ENCODE measurements at places on chromosomes 12 and 14. TPM values are rescaled to one million over a fixed set of nuclear protein-coding genes. Genes with fewer than 3 reads are reported as not detected.
A peak's percentile ranks its signal among the peaks of the same experiment; 100 is the strongest.

- H3K27ac ChIP-seq: no peak overlapping the region
- no peaks in the 10 kb centered on the region for H3K36me3 ChIP-seq
- no peaks in the 10 kb centered on the region for H3K27me3 ChIP-seq
- no peak overlapping the region for H3K4me3 ChIP-seq
- DNase-seq: no peak
These were observed 401.1 kb upstream of the FOXG1 start for GRCh38 chr14:28365510-28365909.

DNA sequence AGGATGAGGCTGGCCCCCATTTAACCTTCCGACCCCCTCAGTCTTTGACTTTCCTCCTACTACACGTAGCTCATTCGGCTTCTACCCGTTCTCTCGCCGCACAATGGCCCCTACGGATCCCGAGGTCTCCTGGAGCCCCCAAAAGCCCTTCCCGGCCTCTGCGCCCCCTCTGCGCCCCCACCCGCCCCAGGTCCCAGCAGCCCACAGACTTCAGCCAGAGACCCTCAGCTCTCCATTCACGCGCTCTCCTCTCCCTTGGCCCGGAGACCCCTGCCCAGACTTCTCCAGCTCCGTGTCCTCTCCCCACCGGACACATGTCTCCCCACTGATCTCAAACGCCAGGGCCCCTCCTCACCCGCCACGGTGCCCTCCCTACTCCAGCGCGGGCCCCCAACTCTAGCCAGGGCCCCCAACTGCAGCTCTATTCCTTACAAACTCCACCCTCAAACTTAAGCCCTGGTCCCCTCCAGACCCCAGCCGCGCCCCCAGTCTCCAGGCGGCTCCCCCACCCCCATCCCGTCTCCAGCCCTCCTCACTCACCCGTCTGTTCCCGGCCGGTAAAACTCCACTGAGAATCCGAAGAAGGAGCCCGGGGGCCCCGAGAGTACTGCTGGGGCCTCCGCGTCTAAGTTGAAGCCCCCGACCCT, 502 bp downstream of the ITGA5 start:
- peak overlapping the region; percentile 81 for H3K4me3 ChIP-seq
- peaks cover 53% of the 10 kb centered on the region for H3K4me1 ChIP-seq
- H3K36me3 ChIP-seq: no peaks in the 10 kb centered on the region
- peak overlapping the region; percentile 91 for H3K27ac ChIP-seq
- no peaks in the 10 kb centered on the region for H3K27me3 ChIP-seq

GRCh38 chr12:1443421-1444141, 150.8 kb downstream of the FBXL14 start:
- no peaks in the 10 kb centered on the region for H3K27me3 ChIP-seq
- no peaks in the 10 kb centered on the region for H3K36me3 ChIP-seq
- H3K27ac ChIP-seq: no peak overlapping the region
- H3K4me3 ChIP-seq: no peak overlapping the region
- H3K4me1 ChIP-seq: no peaks in the 10 kb centered on the region

DNA sequence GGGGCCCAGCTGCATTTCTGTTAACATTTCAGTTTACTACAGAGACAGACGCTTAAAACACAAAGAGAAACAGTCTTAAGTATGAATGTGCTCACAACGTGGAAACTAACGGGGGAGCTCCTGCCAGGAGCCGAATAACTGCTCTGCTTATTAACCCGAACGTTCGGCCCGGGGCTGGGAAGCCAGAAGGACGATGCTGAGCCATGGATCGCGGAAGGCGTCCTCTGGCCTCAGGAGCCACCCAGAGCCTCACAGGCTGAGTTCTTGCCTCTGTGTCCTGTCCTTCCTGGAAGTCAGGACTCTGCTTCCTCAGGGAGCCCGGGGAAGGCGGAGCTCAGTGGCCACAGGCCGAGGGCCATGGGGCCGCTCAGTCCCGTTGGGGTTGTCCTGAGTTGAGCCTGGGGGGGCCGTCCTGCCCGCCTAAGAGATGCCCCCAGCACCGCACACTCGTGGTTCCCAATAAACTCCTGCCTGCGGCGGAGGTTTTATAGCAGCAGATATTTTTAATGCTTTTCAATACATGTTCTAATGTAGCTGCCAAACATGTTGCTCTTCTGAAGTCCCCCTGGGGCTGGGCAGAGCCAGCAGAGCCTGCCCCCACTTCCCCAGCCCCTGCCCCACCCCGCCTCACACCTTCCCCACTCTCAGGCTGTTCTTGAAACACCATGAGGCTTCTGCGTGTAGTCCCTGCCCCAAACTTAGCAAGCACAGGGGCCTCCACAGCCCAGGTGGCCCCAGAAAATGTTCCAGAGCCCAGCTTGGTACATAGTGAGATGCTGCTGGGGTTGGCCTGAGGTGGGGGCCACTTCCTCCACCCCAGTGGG, 3.4 kb upstream of the TEX22 start:
- H3K4me1 ChIP-seq: peaks cover 18% of the 10 kb centered on the region
- H3K4me3 ChIP-seq: no peak overlapping the region
- no peak overlapping the region for H3K27ac ChIP-seq
- no peaks in the 10 kb centered on the region for H3K27me3 ChIP-seq
- no peaks in the 10 kb centered on the region for H3K36me3 ChIP-seq

DNA sequence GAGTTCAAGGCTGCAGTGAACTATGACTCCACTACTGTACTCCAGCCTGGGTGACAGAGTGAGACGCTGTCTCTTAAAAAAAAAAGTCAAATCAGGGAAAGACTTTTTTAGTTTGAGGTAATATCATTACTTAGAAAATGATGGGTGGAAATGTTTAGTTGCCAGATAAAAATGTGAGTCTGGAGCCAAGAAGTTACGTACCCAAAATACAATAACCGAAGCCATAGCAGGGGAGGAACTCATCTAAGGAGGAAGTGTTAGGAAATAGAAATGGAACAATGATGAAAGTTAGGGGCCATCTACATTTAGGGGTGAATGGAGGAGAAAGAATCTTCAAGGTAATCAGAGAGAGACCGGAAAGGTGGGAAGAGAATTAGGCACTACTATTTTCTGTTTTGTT, 98.8 kb downstream of the DACT1 start:
- no peak overlapping the region for H3K4me3 ChIP-seq
- no peak for DNase-seq

- H3K4me1 ChIP-seq: no peaks in the 10 kb centered on the region
- H3K4me3 ChIP-seq: no peak overlapping the region
- no peaks in the 10 kb centered on the region for H3K36me3 ChIP-seq
These were observed 48.7 kb upstream of the GARIN2 start for GRCh38 chr14:67140556-67140955.

DNA sequence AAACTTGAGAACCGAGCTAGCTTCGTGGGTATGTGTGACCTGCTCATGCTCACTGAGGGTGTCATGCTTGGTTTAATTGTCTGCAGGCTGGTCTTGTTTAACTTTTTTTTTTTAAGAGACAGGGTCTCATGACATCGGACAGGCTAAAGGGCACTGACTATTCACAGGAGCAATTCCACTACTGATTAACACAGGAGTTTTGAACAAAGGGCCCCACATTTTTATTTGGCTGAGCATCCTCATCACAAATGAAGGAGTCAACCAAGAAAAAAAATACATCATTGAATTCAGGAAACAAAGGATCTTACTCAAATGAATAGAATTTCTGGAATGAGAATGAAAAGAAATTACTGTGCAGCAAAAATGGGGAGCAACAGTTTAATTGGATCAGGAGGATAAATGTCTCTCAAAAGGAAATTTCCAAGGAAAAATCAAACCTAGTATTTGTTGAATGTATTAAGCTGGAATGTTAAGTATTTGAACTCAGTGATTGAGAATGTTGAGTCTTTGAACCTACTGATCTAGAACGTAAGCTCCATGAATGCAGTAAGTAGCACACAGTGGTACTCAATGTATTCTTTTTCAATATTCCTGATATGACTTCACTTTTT, 20.8 kb upstream of the PYROXD1 start:
- no peak for DNase-seq
- H3K4me3 ChIP-seq: no peak overlapping the region
- H3K27me3 ChIP-seq: peaks cover 5% of the 10 kb centered on the region
- no peak overlapping the region for H3K27ac ChIP-seq

- no peaks in the 10 kb centered on the region for H3K27me3 ChIP-seq
- no peak overlapping the region for H3K27ac ChIP-seq
- no peaks in the 10 kb centered on the region for H3K36me3 ChIP-seq
- no peak overlapping the region for H3K4me3 ChIP-seq
These were observed 87.8 kb upstream of the NCOR2 start for GRCh38 chr12:124655048-124655697.

The ETFBKMT gene
- total RNA-seq: 1.8 TPM

The SERPINA1 gene
- 0.44 TPM for total RNA-seq

The MYL6B gene
- total RNA-seq: 2.6 TPM

The GZMH gene
- not detected for total RNA-seq

The DDHD1 gene
- 53.5 TPM for total RNA-seq

Data from CD4-positive, alpha-beta memory T cell (primary cell).